Neuronal stem cell (in vitro differentiated cells): ENCODE measurements at places on chromosomes 6 and 20.

- no peaks in the 10 kb centered on the region for H3K36me3 ChIP-seq
- H3K4me1 ChIP-seq = no peaks in the 10 kb centered on the region
- H3K4me3 ChIP-seq = no peak overlapping the region
- H3K27ac ChIP-seq = no peak overlapping the region
These were observed 143.2 kb downstream of the PTCHD4 start for GRCh38 chr6:47967843-47968242.

DNA sequence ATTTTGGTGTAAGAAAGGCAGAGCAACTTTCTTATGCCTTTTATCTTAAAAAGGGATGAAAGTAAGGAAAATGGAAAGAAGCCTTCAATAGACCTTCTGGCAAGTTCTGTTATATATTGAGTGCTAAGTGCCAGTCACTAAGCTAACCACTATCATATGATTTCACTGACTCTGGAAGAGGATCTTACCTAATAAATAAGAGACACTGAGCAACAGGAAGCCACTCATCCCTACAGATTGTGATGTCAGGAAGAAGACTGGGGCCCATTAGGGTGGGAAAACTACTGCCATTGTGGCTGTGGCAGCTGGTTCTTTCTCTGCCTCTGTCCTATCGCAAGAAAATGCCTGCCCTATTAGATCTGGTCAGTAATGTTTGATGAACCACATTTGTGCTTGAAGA, 89.6 kb downstream of the AIG1 start:
- no peak overlapping the region for H3K27ac ChIP-seq
- peaks cover 3% of the 10 kb centered on the region for H3K4me1 ChIP-seq
- H3K36me3 ChIP-seq = no peaks in the 10 kb centered on the region
- no peaks in the 10 kb centered on the region for H3K27me3 ChIP-seq
- DNase-seq = no peak
- H3K4me3 ChIP-seq = no peak overlapping the region

DNA sequence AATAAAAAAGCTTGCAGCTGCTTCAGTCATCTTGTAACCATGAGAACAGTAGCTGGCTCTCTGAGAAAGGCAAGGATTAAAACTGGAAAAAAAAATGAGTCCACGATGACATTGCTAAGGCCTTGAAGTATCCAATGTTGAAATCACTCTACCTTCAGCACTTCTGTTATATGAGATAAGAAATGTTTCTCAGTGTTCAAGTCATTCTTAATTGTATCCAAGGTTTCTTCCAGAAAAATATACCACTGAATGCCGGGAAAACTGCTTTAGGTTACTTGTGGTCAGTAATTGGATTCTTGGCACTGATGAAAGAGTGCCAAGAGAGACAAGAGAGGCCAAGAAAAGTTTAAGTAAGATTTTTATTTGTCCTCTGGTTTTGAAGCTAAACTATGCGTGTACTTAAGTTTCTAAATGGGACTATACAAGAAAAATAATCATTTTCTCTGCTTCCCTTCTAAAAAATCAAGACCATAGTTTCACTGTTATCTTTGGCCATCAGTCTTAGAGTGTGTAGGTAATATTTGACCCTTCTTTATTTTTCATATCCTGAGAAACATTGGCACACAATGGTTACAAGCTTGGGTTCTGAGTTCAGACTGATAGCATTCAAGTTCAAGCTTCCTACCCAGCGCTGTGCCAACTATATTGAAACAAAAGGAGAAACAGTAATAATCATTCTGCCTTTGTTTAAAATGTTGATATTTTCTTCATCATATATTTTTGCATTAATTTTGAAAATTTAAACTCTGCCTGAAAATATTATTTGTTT, 84.6 kb downstream of the TRDN start:
- H3K27ac ChIP-seq = no peak overlapping the region
- no peaks in the 10 kb centered on the region for H3K27me3 ChIP-seq
- DNase-seq = no peak
- no peaks in the 10 kb centered on the region for H3K4me1 ChIP-seq
- no peaks in the 10 kb centered on the region for H3K36me3 ChIP-seq

DNA sequence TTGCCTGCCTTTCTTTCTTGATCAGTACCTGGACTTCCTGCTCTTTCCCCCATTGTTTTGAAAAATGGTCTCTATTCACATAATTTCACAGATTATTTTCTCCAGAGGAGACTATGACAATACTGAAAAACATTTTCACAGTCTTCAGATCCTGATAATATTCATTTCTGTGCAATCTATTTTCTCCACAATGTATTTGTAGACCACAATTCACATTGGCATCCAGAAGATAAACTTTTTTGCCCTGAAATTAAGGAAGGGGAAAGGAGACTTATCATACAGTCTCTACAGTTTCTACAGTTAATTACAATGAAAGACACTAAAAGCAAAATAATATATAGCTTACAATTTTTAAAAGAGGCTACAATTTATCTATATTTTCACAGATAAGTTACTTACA, 18.4 kb downstream of the LCA5 start:
- no peak for DNase-seq
- no peak overlapping the region for H3K4me3 ChIP-seq
- no peak overlapping the region for H3K27ac ChIP-seq
- no peaks in the 10 kb centered on the region for H3K27me3 ChIP-seq
- no peaks in the 10 kb centered on the region for H3K4me1 ChIP-seq

DNA sequence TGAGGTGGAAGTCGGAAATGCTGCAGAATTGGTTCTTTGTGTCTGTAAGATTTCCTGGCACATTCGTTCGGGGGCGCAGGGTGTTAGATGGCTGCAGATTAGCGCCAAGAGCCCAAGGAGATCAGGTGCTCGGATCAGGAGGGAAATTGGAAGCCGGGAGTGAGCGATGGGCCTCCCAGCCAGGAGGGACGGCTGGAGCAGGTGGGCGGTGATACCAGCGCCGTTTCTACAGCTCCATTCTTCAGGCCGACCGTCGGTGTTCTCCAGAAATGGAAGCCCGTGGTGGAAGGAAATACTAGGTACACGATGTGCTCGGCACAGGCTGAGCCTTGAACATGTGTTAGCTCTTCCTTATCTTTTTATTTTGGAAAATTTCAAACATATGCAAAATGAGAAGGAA, 6.5 kb downstream of the SIRPA start:
- no peak overlapping the region for H3K27ac ChIP-seq
- DNase-seq = no peak
- no peak overlapping the region for H3K4me3 ChIP-seq
- H3K36me3 ChIP-seq = no peaks in the 10 kb centered on the region
- no peaks in the 10 kb centered on the region for H3K4me1 ChIP-seq

DNA sequence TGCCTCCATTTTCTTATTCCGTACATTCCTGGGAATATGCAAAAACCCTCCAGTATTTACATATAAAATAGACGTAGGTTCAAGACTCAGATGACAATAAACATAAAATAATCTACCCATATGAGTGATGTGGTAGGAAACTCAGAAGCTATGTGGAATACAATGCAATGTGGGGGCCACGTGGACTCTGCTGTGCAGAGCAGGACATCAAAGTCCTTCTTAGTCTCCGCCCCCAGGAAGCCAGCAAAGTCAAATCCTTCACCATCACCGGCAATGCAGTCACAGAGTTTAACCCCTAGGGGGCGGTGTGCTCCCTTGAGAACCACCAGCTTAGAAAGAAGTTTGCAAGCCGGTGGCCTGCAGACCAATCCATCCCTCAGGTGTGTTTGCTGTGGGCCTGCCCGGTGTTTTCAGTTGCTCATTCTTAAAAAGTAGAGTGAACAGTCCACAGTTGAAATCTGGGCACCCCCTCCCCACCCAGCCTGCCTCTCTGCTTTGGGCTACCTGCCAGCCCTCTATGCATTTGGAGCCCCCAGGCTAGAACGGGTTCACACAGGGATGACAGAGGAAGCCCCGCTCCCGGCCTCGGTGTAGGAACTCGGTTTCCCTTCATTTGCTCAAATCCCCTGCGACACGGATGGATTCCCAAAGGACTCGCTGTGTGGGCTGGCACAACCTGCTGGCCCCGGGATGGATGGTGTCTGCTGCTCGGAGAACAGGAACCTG, 59.9 kb downstream of the SULF2 start:
- peak; percentile 87 for DNase-seq
- H3K27me3 ChIP-seq = no peaks in the 10 kb centered on the region
- no peak overlapping the region for H3K4me3 ChIP-seq
- H3K4me1 ChIP-seq = peaks cover 27% of the 10 kb centered on the region
- H3K27ac ChIP-seq = no peak overlapping the region

- H3K4me1 ChIP-seq = peaks cover 14% of the 10 kb centered on the region
- H3K4me3 ChIP-seq = no peak overlapping the region
- DNase-seq = no peak
- no peaks in the 10 kb centered on the region for H3K27me3 ChIP-seq
- H3K27ac ChIP-seq = no peak overlapping the region
- peaks cover under 1% of the 10 kb centered on the region for H3K36me3 ChIP-seq
These were observed 30.8 kb downstream of the KDM1B start for GRCh38 chr6:18186033-18186432.

GRCh38 chr6:169533301-169534038, 168.4 kb downstream of the WDR27 start:
- no peaks in the 10 kb centered on the region for H3K27me3 ChIP-seq
- peaks cover 3% of the 10 kb centered on the region for H3K36me3 ChIP-seq
- no peak for DNase-seq

- H3K27ac ChIP-seq = peak overlapping the region; percentile 84
- no peak overlapping the region for H3K4me3 ChIP-seq
- peaks cover 32% of the 10 kb centered on the region for H3K4me1 ChIP-seq
- no peaks in the 10 kb centered on the region for H3K27me3 ChIP-seq
These were observed 63.5 kb downstream of the GCNT2 start for GRCh38 chr6:10584607-10585006.

DNA sequence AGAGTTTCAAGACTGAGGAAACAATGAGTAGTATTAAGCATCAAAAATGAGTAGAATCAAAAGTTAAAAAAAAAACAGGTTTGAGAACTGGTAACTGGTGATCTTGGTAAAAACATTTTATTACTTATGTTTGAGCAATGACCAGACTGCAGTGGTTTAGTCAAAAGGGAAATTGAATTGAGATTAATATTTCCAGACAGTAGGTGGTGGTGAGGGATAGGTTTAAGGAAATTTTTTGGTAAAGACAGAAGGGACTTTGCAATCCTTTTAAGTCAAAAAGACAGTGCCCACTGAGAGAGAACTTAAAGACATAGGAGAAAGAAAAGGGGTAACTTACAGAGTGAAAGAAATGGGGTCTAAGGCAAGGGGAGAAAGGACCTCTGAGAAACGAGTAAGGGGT, 156.9 kb downstream of the ASCC3 start:
- H3K27me3 ChIP-seq = no peaks in the 10 kb centered on the region
- H3K4me1 ChIP-seq = peaks cover 2% of the 10 kb centered on the region
- no peak overlapping the region for H3K27ac ChIP-seq
- no peak for DNase-seq
- no peaks in the 10 kb centered on the region for H3K36me3 ChIP-seq
- no peak overlapping the region for H3K4me3 ChIP-seq

GRCh38 chr6:15268137-15268908, 22.5 kb downstream of the JARID2 start:
- H3K36me3 ChIP-seq = no peaks in the 10 kb centered on the region
- H3K4me3 ChIP-seq = peak overlapping the region; percentile 5
- no peak for DNase-seq
- no peaks in the 10 kb centered on the region for H3K27me3 ChIP-seq
- H3K27ac ChIP-seq = peak overlapping the region; percentile 34

- no peak overlapping the region for H3K27ac ChIP-seq
- no peak for DNase-seq
- H3K4me1 ChIP-seq = peaks cover 2% of the 10 kb centered on the region
- no peak overlapping the region for H3K4me3 ChIP-seq
These were observed 30.8 kb downstream of the IL20RA start for GRCh38 chr6:137013738-137014602.

DNA sequence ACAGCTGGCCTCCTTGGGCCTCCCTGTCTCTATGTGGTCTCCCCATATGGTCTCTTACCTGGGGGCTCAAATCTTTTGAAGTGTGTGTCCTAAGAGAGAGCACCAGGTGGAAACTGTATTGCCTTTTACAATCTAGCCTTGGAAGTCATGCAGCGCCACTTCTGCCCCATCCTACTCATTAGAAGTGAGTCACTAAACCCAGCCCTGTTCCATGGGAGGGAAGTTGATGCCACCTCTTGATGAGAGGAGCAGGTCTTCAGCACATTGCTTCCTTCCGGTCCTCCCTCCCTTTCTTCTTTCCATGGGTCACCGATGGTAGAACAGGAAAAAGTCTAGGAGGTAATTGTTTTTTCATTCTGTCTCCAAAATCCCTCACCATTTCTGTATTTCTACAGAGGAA, 156.3 kb downstream of the FOXA2 start:
- peaks cover 23% of the 10 kb centered on the region for H3K27me3 ChIP-seq
- no peak overlapping the region for H3K27ac ChIP-seq
- no peak for DNase-seq
- H3K4me1 ChIP-seq = no peaks in the 10 kb centered on the region
- no peaks in the 10 kb centered on the region for H3K36me3 ChIP-seq

DNA sequence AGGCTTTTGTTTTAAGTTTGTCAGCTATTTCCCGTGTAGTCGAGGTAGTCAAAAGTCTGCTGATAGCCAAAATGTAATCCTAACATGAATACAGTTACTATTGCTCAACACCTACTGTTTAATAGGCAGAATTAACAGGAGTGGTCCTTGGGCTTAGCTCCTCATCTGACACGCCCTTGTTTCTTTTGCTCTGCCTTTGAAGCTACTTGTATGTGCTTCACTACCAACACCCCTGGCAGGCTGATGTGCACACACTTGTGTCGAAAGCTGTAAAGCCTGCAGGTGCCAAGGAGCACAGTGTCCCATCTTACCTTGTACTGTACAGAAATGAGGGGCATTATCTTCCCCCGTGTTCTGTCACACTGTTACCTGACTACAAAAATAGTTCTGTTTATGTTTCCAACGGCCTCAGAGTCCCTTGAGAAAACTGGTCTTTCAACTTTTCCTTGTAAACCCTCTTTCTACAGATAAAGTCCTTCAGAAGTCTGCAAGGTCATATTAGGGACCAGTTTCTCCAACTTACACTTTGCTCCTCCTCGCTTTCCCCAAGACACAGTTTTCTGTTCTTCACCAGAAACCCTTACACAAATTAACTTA, 9.3 kb downstream of the SDHAF4 start:
- H3K4me1 ChIP-seq = no peaks in the 10 kb centered on the region
- no peak overlapping the region for H3K27ac ChIP-seq
- H3K36me3 ChIP-seq = peaks cover 4% of the 10 kb centered on the region
- H3K4me3 ChIP-seq = no peak overlapping the region
- no peaks in the 10 kb centered on the region for H3K27me3 ChIP-seq

- no peaks in the 10 kb centered on the region for H3K36me3 ChIP-seq
- no peak for DNase-seq
- no peaks in the 10 kb centered on the region for H3K27me3 ChIP-seq
- peaks cover 4% of the 10 kb centered on the region for H3K4me1 ChIP-seq
These were observed 1.5 kb upstream of the ARFGEF2 start for GRCh38 chr20:48919882-48920526.

GRCh38 chr6:150584596-150584995, 15.1 kb upstream of the PLEKHG1 start:
- H3K27me3 ChIP-seq = no peaks in the 10 kb centered on the region
- peaks cover 5% of the 10 kb centered on the region for H3K4me1 ChIP-seq
- no peak for DNase-seq
- no peak overlapping the region for H3K4me3 ChIP-seq
- H3K27ac ChIP-seq = no peak overlapping the region
- H3K36me3 ChIP-seq = no peaks in the 10 kb centered on the region
